ENCODE measurements at places on chromosomes 12 and 14. TPM values are rescaled to one million over a fixed set of nuclear protein-coding genes. Genes with fewer than 3 reads are reported as not detected.

SPRYD4 gene
- 2.3 TPM for total RNA-seq

NDRG2 gene
- 190 TPM for total RNA-seq

SINHCAF gene
- total RNA-seq: 62.7 TPM

- no peak for DNase-seq
Observed at GRCh38 chr14:93240678-93241000, 33.6 kb downstream of the UBR7 start.
